Lower lobe of right lung (tissue), 2 donors: ENCODE measurements at places on chromosomes 12 and 14. TPM values are rescaled to one million over a fixed set of nuclear protein-coding genes. Genes with fewer than 3 reads are reported as not detected.

The GALC gene
- total RNA-seq: 59.4 TPM

The SERPINA3 gene
- total RNA-seq: 74.6 TPM

The GARIN6 gene
- not detected for total RNA-seq

The CCDC38 gene
- total RNA-seq: 0.24 TPM

The PPP4R4 gene
- 5.9 TPM for total RNA-seq

The KRT2 gene
- not detected for total RNA-seq

The SLC5A8 gene
- total RNA-seq: 1.3 TPM

The EFS gene
- total RNA-seq: 11.5 TPM

The EML5 gene
- 2.4 TPM for total RNA-seq

The AGAP2 gene
- 5.7 TPM for total RNA-seq

The OR6C2 gene
- not detected for total RNA-seq

The DLGAP5 gene
- total RNA-seq: 0.97 TPM

The SYT10 gene
- 0.21 TPM for total RNA-seq

The TAS2R19 gene
- total RNA-seq: 2.8 TPM

The SPTB gene
- total RNA-seq: 2.5 TPM

The HOXC13 gene
- total RNA-seq: not detected

The ESRRB gene
- total RNA-seq: not detected

The FOXJ2 gene
- total RNA-seq: 19.8 TPM

The LALBA gene
- total RNA-seq: not detected

The CHD8 gene
- 74.6 TPM for total RNA-seq

The SMIM10L1 gene
- 8.4 TPM for total RNA-seq

The PLEK2 gene
- total RNA-seq: 2.3 TPM
